HAP-1 (cell line): ENCODE measurements at places on chromosomes 12 and 14.

DNA sequence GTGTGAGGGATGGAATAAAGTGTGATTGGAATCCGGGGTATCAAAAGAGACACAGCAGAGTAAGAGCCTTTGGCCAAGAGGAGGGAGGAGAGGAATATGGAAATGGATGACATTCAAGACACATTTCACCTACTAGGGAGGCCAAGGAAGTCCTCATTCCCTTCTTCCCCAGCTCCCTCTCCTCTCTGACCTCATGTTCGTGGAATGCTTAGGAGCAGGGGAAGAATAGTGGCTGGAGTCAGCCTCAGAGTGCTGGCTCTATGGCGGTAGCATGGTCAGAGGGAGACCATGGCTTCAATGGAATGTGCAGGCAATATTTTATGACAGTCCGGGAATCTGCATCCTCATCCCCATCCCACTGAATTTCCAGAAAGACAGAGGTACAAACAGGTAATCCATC lies 196.6 kb downstream of the EGLN3 start:
- no peak for DNase-seq

GRCh38 chr14:22798528-22798927 lies 16.7 kb downstream of the SLC7A7 start:
- no peak for DNase-seq

- peak; percentile 3 for DNase-seq
Measured at GRCh38 chr14:99681101-99681831, 2.8 kb upstream of the CYP46A1 start.

DNA sequence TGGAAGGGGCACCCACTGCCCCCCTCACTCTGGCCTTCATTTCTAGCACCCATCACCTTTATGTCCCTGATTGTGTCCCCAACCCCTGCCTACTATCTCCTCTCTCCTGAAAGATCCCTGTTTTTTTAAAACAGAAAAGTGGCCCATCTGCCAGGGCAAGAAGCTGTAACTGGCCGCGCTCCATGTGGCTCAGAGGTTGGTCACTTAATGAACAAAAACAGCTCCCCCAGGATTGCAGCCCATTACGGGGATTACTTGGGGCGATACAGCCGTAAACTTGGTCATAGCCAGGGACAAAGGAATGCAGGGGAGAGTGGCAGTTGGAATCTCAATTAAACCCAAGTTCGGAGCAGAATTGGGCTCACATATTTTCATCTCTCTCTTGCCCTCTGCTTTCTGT lies 34.8 kb upstream of the VSX2 start:
- no peak for DNase-seq

- DNase-seq, result peak; percentile 84
Measured at GRCh38 chr12:2057041-2057794, 4.4 kb downstream of the CACNA1C start.

- no peak for DNase-seq
Measured at GRCh38 chr12:118377021-118377883, 897 bp downstream of the SUDS3 start.

- DNase-seq, result no peak
Measured at GRCh38 chr12:52091869-52092268, 12.4 kb downstream of the SMIM41 start.

- DNase-seq, result no peak
Measured at GRCh38 chr14:56561606-56562005, 18.0 kb upstream of the TMEM260 start.

GRCh38 chr12:56518570-56518969 lies 3.0 kb upstream of the RBMS2 start:
- DNase-seq, result no peak

- DNase-seq, result peak; percentile 63
Measured at GRCh38 chr14:56816574-56817391, 6.5 kb upstream of the OTX2 start.

GRCh38 chr12:86698641-86698980 lies 442.4 kb upstream of the MGAT4C start:
- no peak for DNase-seq

DNA sequence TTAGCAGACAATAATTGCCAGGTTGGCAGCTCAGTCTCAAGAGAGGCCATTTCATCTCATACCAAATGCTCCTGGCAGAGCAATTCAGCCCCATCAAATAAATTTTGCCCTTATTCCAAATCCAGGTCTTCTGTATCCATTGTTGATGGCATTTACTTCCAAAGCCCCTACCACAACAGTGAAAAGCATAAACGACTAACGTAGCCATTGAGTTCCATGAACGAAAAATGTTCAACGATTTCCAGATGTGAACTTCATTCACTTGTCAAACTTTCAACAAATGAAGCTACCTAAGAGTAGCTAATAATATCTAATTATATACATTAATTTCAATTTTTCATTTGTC lies 3.0 kb upstream of the GCN1 start:
- no peak for DNase-seq

DNA sequence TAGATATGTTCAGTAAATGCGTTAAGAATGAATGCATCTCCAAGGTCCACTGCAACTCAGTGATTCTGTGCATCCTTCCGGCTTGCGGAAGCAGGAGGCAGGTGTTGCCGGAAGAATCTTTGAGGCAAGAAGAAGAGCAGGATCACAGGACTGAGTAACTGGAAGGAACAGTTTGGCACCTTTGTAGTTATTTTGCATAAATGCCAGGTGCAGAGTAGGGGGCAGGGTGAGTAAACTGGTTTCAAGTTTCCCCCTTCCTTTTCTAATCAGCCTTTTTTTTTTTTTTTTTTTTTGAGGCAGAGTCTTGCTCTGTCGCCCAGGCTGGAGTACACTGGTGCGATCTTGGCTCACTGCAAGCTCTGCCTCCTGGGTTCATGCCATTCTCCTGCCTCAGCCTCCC lies 22.3 kb downstream of the DYRK4 start:
- no peak for DNase-seq

GRCh38 chr14:42316693-42317092 lies 710.0 kb downstream of the LRFN5 start:
- DNase-seq, result peak; percentile 13

GRCh38 chr14:47438650-47439140 lies 236.7 kb downstream of the MDGA2 start:
- DNase-seq, result no peak

DNA sequence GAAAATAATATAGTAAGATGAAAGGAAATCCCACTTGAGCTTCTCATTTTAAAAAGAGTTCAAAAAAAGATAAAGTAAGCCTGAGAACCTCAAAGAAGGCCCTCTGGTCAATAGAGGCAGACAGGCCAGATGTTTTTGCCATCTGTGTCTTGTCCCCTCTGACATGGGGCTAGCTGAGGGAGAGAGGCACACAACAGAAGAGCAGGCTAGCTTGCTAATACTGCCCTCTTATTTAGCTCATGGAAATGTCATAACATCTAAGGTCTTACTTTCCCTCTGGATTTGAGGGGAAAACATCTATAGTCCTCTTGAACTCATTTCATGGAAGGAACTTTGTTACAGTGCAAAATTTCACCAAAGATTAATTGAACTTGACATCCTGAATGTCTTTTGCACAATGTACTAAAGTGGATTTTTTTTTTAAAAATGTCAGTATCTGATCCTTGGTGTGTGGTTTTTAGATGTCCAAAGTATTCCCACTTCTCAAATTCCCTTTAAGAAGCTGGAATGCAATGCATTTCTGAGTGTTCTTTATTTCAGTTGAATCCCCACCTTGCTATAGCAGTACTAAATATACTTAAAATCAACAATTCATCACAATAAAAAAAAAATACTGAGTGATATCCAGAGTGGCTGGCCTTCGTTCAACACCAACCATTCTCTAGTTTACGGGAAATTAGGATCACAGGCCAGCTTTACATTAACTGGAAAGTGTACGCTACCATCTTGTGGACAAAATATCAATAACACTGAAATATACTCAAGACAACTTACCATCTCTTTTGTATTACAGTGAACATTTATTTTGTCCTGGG lies 176.7 kb downstream of the PAH start:
- no peak for DNase-seq

DNA sequence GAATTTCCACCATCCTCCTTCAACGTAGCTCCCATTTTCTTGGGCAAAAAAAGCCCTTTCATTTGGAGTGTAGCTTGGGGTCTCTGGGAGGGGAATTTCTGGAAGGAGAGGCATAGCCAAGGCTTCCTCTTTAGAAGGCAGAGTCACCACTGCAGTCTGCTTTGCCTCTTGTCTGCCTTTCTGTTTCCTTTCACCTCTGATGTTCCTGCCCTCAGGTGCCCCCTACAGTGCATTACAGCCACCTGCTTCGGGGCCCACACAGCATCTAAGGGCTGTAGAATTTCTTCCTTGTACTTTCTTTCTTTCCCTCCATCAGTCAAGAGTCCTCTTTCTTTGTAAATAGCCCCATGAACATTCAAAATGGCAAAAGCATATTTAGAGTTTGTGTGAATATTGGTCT lies 1313.9 kb downstream of the TMEM121 start:
- DNase-seq, result no peak

DNA sequence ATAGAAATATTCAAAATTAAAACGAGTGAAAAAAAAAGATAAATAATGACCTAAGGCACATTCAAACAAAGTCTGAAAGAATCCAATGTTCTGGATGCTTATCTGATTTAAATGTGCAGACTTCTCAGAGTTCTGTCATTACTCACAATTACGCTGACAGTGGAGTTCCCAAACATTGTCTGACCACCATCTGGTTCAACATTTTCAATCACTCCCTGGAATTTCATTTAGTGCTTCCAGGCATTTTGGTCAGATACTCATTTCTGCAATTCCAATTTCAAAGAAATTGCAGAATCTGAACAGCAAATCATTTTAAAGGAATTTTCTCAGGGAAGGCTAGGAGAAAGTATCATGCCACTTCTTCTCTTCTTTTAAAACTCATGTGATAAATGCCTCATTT lies 398.2 kb upstream of the PDE3A start:
- no peak for DNase-seq

GRCh38 chr12:120659151-120659525 lies 18.7 kb downstream of the CABP1 start:
- no peak for DNase-seq

DNA sequence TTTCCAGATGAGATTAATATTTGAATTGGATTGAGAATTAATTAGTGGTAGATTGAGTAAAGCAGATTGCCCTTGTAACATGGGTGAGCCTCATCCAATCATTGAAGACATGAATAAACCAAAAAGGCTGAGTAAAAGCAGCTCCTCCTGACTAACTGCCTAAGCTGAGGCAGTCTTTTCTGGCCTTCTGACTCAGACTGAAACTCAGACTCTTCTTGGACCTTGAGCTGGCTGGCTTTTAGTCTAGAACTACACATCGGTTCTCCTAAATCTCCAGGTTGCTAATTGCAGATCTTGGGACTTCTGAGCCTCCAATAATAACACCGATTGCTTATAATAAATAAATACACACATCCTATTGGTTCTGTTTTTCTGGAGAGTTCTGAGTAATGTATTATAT lies 24.0 kb downstream of the FKBP11 start:
- no peak for DNase-seq

GRCh38 chr12:127873306-127873705 lies 393.7 kb upstream of the TMEM132C start:
- DNase-seq, result no peak

DNA sequence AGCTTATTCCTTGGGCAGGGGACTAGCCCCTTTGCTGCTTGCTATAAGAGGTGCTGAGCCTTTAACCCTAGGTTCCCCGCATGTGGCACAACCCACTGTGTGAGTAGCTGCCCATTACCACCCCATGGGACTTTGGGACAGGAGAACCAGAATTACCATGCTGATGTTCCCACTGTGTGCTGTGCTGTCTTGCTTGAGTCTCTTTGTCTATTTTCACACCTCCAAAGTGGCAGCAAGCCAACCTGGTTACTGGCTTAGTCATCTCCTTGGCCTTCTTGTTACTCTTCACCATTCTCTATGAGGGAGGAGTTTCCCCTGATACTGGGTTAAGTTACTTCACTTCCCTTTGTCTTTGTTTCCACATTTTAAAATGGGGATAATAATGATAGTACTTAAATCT lies 73.4 kb upstream of the ETV6 start:
- DNase-seq, result no peak

DNA sequence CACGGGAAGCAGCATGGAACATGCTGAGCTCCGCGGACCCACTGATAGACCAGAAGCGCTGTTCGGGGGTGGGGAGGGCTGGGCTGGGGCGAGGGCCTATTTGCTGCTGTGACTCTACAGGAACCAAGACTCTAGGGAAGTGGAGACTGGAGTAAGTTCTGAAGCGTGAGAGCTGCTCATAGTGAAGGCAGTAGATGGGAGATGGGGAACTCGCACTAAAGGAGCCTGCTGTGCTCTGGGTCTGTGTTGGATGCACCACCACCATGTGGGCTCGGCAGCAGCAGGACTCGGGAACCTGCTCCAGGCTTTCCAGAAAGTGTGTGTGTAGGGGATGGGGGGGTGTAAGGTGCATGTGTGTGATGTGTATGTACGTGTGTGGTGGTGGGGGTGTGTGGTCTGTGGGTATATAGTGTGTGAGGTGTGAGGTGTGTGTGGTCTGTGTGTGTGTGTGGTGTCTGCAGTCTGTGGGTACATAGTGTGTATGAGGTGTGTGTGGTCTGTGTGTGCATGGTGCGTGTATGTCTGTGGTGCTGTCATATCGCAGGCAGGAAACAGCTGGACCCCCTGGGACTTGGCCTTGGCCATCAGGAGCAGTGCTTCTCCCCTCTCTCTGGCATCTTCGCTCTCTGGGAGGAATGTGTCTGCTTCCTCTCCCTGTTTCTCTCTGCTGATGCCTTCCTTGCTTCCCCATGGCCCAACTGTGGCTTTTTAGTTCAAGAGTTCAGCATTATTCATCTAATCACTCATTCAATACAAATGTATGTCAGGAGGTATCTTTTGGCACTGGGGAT lies 378.9 kb downstream of the FUT8 start:
- DNase-seq, result no peak

DNA sequence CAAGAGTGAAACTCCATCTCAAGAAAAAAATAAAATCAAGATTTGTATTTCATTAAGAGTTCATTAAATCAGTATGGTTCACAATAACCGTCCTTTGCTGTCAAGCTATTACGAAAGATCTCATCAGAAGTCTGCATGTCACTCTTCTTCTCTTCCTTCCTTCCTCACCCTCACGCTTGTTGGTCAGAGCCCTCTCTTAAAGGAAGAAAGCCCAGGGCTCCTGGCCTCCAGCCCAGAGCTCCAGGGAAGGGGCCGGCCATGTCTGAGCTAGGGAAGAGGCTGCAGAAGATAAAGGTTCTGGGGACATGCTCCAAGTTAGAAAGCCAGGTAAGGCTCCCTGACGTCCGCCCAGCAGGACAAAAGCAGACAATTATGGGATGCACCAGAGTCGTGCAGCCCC lies 43.1 kb upstream of the DLK1 start:
- DNase-seq, result no peak

DNA sequence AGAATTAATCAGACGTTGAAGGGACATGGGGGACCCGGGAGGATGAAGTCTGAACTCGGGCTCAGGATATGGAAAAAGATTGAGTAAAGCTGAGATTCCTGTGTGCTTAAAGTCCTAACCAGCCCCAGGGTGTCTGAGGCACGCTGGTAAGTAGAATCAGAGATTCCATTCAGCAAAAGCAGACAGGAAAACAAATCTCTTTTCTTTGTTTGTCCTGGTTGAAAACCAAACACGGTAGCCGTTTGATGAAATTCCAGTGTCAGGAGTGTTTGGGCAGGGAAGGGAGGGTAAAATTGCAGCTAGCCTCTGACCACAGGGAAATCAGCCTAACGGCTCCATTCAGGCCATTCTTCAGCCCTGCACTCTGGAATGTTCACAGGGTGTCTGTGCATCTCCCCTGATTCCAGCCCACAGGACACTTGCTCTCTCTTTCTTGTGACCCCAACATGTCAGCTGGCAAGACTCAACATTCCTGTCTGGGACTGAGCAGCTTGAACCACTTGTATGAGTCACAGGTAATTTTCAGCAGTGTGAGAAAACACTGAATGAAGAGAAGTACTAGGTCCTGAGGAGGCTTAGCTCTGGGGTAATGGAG lies 31.0 kb downstream of the NINJ2 start:
- peak; percentile 39 for DNase-seq

GRCh38 chr12:62021808-62022207 lies 238.4 kb upstream of the USP15 start:
- no peak for DNase-seq
